ENCODE measurements at places on chromosomes 7 and 10.
A peak's percentile ranks its signal among the peaks of the same experiment; 100 is the strongest.

GRCh38 chr7:76077435-76077834 is 29.5 kb downstream of the MDH2 start:
- no peak for DNase-seq

- no peak for DNase-seq
Observed at GRCh38 chr10:108469940-108470339, 1305.4 kb upstream of the SORCS1 start.

GRCh38 chr10:13092291-13093102 is 7.5 kb upstream of the OPTN start:
- no peak for DNase-seq

DNA sequence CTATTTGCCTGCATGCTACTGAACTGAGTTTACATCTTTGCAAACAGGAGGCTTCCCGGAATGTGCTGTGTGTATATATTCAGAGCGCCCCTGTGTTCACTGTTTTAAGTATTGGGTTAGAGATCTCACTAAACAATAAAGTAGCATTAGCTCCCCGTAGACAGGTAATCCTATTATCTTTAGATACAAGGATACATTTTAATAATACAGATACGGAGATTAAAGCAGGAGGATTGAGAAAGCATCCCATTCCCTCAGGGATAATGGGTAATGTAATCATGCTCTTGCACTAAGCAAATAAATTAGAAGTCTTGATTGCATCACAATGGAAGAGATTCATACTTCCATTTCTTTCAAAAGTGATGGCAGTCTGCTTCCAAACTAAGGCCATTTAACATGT is 809.0 kb downstream of the NRG3 start:
- no peak for DNase-seq

DNA sequence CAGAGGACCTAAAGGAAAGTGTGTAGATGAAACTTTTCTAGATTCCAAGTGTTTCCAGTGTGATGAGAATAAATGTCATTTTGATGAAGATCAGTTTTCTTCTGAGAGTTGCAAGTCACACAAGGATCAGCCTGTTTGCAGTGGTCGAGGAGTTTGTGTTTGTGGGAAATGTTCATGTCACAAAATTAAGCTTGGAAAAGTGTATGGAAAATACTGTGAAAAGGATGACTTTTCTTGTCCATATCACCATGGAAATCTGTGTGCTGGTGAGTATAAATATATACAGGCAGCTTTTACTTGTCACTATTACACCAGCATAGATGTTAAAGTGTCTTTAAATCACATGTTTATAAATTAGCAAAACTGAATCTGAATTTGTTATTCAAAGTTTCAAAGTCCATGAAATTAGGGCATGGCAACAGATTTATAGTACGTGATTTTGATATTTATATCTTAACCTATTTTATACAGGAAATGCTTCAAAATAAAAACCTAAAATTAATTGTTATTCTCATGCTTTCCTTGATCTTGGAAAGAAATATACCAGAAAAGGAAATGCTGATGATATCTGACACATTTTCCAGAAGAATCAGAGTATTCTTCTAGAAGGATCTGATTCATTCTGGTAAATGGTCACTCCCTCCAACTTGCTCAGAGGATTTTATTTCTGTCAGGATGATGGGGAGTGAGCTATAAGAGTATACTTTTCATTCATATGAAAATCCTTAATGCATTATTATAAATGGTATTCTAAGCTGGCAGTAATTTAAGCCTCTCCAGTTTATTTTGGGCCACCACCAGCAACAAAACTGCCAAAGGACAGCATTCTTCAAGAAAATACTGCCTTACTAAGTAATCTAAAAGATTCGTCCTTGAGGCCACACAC is 71.4 kb downstream of the ITGB8 start:
- DNase-seq, result no peak

GRCh38 chr7:158273138-158273651 is 314.4 kb downstream of the PTPRN2 start:
- DNase-seq, result no peak

- no peak for DNase-seq
Observed at GRCh38 chr10:29804025-29804852, 169.5 kb upstream of the SVIL start.

GRCh38 chr7:116447436-116447835 is 52.1 kb upstream of the CAV2 start:
- no peak for DNase-seq

DNA sequence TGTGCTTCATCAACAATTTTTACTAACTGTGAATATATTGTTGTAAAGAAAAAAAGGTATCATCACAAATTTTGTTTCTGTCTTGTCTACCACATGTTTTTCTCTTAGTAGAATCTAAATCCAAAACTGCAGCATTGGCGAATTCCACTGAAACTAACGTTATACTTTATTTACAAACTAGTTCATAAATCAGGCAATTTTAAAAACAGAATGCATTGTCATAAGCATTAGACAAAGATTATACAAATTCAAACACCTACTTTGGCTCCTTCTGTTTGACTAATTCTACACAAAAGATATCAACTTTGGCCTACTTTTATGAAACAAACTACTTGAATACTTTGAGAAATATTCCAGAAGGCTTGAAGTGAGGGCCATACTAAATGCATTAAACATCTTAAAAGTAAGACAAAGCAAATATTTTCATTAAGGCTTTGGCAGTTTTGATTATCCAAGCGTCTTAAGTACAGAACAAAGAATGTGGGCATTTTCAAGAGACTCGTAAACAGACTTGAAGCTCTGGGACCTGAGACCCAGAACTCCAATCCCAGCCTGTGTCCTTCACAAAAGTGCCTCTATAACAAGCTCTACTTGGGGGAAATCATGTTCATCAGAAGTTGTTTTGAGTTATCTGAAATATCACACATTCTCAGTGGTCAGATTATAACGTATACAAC is 81.0 kb downstream of the CPVL start:
- DNase-seq, result no peak

DNA sequence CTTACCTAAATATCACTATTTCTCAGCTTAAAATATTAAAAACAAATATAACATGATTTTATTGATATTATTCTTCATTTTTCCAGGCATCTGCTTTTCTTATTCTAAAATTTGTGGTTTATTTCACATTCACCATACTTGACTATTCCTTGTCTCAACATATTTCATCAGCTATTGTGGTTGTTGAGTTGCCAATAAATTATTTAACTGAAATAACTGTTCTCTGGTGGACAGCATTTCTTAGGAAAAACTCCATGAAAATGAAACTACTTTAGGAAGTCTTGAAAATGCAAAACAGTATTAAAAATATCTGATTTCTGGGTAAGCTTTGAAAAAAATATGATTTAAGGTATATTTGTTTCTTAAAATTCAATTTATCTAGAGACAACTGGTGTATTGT is 122.9 kb upstream of the SEMA3A start:
- DNase-seq, result no peak

DNA sequence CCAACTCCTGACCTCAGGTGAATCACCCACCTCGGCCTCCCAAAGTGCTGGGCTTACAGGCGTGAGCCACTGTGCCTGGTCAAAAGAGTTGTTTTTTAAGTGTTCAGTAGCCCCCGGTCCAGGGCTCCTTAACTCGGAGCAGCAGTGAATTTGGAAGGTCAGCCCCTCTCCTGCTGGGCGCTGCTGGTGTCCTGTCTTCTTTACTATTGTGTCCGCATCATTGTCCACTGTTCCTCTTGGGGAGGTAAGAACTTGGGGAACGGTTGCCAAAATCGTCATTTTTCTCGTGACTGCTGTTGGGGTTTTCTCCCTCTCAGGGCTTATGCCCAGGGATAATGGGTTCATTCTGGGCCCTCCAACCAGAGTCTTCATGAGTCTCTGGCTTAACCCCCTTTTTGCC is 46.7 kb downstream of the CAMK1D start:
- no peak for DNase-seq

DNA sequence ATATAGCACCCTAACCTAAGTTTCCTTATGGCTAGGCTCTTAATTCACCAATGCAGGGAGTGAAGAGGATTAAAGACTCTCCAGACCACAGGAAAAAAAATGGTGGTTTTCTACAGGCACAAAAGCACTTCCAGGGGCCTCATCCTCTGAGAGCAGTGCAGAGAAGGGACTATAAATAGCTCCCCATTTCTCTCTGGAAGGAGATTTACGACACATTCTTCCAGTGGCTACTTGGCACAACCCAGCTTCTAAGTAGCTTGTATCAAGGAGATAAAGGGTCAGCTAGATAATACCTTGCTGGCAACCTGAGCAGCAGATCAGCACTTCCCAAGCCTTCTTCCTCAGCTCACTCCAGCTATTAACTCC is 73.5 kb downstream of the CRPPA start:
- DNase-seq, result no peak

DNA sequence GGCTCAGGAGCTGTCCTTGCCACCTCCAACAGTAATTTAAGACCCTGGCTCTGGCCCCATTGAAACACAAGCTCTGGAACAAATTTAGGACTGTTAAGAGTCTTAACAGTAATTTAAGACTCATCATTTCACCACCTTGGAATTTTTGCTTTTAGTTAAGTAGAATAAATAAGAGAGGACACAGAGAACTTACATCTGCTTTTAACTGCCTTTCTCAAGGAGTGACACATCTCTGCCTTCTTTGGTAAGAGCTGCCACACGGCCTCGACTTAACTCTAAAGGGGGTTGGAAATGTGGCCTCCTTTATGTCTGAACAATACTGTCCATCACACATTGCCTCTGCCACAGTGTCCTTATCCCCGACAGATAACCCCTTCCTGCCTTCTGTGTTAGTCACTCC is 77.9 kb downstream of the HERPUD2 start:
- DNase-seq, result no peak

DNA sequence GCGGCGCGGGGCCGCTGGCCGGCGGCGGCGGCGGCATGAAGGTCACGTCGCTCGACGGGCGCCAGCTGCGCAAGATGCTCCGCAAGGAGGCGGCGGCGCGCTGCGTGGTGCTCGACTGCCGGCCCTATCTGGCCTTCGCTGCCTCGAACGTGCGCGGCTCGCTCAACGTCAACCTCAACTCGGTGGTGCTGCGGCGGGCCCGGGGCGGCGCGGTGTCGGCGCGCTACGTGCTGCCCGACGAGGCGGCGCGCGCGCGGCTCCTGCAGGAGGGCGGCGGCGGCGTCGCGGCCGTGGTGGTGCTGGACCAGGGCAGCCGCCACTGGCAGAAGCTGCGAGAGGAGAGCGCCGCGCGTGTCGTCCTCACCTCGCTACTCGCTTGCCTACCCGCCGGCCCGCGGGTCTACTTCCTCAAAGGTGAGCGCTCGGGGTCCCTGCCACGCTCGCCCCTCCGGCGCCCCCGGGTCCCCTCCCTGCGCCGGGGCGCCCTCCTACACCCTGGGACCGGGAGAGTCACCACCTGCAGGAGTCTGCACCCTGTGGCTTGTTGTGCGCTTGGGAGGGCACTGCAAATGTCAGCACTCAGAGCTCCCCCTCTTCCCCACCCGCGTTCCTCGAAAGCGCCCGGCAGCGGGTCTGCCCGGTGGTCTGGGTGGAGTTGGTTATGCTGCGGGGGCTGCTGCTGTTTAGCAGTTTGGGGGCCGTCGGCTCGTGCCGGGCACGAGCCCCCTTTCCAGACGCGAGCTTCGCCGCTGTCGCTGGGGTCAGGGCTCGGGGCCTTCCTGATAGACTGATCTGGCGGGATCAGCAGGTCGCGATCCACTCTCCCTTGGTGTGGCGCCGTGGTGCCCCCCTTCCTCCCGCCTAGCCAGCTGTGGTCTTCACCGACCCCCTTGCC is 627 bp downstream of the DUSP5 start:
- DNase-seq, result peak; percentile 53

DNA sequence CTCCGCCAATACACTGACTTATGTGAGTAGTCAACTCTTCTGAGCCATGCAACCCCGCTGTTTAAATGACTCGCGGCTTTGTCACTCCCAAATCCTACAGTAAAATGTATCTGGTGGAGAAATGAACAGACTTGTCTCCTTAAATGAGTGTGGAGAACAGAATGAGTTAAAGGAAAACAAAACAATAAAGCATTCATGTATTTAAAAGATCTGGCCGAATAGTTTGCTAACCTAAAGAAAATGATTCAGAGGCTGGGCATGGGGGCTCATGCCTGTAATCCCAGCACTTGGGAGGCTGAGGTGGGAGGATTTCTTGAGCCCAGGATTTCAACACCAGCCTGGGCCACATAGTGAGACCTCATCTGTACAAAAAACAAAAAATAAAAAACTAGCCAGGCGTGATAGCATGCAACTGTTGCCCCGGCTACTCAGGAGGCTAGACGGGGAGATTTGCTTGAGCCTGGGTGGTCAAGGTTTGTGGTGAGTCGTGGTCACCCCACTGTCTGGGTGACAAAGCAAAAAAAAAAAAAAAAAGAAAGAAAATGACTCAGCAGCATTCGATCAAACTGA is 86.5 kb upstream of the PFKP start:
- no peak for DNase-seq

DNA sequence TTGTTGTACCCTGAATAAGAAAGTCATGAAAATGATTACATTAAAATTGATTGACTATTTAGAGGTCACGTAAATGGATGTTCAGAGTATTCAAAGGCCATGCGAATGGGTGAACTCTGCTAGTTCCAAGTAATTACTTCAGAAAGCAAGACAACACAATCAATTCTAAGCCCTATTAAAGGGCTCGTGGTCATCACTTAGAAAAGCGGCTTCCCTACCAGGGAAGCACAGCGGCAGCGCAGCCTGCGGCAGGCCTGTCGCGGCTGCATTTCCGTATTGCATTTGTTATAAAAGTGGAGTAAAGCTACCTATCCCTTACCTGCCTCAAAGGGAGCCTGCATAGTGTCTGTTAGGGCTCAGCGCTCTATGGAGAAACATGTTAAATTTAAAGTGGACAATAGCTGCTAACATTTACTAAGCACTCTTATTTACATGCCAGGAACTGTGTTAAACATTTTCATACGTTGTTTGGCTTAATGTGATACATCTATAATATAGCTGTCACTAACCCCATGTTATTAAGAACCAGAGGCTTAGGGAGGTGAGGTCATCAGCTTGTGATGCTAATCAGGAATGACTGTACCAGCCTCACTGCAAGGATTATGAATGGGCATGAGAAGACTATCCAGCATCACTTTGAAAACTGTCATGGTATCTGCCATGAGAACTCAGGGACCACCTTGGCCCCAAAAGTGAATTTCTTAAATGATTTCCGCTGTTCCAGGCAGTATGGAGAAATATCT is 187.5 kb downstream of the CELF2 start:
- no peak for DNase-seq

DNA sequence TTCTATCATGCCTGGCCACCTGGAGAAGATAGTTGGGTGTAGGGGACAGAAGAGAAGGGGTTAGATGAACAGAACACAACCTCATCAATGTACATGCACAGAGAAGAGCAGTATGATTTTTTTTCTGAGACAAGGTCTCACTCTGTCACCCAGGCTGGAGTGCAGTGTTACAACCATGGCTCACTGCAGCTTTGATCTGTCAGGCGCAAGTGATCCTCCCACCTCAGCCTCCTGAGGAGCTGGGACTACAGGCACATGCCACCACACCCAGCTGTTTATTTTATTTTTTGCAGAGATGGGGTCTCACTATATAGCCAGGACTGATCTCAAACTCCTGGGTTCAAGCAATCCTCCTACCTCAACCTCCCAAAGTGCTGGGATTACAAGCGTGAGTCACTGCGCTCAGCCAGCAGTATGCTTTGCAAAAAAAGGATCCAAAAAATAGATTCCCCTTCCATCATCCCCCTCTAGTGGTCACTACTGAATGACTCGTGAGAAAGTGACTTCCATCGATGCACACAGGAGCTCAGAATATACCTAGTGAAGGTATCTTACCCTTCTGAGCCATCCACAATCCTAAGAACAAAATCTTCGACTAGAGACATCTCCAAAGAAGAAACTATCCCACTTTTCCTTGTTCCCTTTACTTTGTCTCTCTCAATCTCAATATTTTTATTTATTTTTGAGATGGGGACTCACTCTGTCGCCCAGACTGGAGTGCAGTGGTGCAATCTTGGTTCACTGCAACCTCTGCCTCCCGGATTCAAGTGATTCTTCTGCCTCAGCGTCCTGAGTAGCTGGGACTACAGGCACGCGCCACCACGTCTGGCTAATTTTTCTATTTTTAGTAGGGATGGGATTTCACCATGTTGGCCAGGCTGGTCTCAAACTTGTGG is 21.0 kb downstream of the ZCWPW1 start:
- DNase-seq, result peak; percentile 68
